ENCODE measurements at places on chromosomes 2 and 18. TPM values are rescaled to one million over a fixed set of nuclear protein-coding genes. Genes with fewer than 3 reads are reported as not detected.
A peak's percentile ranks its signal among the peaks of the same experiment; 100 is the strongest.

- no peak for DNase-seq
These were observed 166.9 kb downstream of the CDCA7 start for GRCh38 chr2:173521450-173522192.

DNA sequence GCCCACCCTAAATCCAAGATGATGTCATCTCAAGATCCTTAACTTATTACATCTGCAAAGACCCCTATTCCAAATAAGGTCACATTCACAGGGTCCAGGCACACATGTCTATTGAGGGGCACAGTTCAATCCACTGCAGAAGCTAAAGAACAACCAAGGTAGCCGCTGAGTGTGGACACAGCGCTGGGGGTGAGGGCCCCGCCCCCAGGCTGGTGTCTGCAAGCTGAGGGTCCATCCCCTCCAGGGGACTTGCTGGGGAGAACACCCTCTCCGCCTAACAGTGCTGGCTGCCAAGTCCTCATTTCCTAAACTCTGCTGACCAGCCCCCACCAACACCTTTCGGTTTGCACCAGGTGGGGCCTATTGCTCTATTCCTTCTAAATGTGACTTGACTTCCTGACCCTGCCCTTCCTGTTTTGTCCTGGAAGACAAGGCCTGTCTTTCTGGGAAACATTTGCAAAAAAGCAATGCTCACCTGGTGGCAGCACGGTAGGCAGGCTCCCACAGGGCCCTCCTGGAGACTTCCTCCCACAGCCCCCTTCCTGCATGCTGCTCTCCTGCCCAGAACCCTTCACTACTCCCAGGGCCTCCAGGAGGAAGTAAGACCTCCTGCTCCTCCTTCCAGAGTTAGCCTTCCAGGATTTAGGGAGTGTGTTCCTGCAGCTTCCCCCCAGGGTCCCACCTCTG lies 24.4 kb upstream of the TEX44 start:
- no peak for DNase-seq

- DNase-seq, result no peak
These were observed 32.1 kb downstream of the RHOB start for GRCh38 chr2:20478961-20479360.

DNA sequence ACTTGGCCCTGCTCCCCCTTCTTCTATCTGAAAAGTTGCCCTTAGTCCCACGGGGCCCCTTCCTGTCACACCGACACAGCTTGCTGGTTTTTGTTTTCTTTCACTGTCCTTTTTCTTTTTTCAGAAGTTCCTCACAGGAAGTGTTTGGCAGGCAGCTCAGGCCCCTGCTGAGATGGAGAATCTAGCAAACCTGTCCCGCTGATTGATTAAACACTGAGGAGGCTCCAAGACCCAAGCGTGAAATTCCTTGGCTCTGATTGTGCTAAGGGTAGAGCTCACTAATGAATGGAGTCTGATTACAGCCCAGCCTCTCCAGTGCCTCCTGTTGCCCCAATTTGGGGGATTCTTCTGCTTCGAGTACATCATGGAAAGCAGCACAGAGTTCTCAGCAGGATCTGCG lies 365.9 kb upstream of the MEX3C start:
- no peak for DNase-seq

- DNase-seq, result peak; percentile 49
These were observed 77.1 kb downstream of the SPATS2L start for GRCh38 chr2:200383380-200384110.

GRCh38 chr2:187134306-187134705 lies 285.3 kb upstream of the ZSWIM2 start:
- no peak for DNase-seq

DNA sequence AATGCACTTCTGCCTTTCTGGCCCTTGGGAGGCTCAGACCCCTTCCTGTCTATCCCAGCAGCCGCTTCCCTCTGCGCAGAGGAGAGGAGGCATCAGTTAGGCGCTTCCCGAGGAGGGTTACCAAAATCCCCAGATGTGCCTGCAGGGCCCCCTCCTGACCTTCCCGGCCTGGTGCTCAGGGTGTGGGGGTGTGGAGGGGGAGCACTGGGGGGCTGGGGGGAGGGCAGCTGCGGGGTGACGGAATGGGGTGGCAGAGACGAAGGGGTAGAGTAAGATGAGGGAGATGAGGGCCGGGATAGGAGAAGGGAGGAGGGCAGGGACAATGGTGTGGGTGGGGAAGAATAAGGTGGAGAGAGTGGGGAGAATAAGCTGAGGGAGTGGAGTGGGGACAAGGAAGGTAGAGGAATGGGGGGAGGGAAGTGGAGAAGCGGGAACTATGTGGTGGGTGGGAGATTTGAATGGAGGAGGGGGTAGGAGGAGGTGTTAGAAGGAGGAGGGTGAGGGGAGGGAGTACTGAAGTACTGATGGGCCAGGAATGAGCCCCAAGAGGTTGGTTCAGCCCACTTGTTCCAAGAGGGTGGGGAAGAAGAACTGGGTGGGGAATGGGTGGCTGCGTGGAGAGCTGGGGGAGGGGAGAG lies 6.5 kb upstream of the ZAP70 start:
- DNase-seq, result no peak

DNA sequence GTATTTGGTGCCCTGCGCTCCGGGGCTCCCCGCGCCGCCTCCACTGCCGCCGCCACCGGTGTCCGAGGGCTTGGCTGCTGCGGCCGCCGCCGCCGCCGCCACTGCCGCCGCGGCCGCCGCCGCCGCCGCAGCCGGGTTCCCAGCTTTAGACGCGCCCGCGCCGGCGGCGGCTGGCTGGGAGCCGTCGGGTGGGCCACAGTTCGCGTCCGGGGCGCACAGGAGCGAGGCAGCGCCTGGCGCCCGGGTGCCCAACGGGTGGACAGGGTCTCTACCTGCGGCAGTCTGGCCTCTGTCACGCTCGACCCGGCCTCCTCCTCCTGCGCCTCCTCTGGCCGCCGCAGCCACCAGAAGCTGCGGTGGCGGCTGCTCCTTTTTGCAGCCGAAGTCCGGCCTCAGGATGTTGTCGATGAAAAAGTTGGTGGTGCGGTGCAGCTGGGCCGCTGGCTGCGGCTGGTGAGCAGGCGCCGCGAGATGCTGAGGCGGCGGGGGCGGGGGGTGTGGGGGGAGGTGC lies 951 bp downstream of the EN1 start:
- peak; percentile 53 for DNase-seq

Gene MAPK4
- total RNA-seq, result 0.17 TPM

DNA sequence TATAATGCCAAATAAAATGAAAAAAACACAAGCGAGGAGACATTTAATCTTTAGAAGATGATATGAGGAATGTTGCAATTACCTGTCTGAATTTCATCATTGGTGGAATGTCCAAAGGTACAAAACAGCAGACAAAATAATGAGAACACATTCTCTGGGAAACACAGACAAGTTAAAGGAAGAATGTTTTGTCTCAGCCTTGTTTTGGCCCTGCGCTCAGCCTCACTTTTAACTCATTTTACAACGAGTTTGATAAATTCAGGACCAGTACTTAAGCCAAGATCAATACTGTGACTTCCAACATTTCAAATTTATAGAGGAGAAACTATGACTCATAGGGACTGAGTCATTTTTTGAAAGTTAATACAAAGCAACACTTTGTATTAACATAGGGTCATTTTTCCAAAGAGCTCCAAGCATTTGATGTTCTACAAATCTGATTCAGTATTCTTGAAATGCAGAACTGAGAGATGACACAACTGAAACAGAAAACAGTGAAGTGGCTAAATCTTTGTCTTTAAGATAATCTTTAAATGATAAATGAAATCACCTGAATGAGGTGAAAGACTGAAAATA lies 833.2 kb upstream of the CHAC2 start:
- DNase-seq, result peak; percentile 3

Gene CENPA
- total RNA-seq, result 27.9 TPM

- no peak for DNase-seq
These were observed 677.0 kb upstream of the FANCL start for GRCh38 chr2:58918141-58918540.

DNA sequence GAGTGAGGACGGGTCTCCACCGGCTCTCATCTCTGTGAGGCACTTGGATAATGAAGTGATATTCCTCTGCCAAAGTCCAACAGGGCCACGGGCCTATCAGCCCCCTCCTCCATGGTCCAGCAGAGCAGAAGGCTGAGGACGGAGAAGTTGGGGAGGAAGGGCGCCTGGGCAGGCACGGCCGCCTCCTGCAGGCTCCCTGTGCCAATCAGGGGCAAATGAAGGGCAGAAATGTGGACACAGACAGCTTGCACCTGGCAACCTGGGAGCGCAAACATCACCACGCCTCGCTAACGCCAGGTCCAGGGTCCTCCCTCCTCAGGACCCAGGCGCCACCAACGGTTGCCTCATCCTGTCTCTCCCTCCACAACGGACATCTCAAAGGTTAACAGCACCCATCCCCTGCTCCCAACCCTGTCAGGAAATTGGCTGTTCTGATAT lies 24.3 kb downstream of the SMAD7 start:
- DNase-seq, result no peak

Gene DSC2
- total RNA-seq, result 2.8 TPM

- DNase-seq, result peak; percentile 38
These were observed 38.1 kb upstream of the NTSR2 start for GRCh38 chr2:11708106-11708505.

Gene ZNF2
- 3.4 TPM for total RNA-seq

GRCh38 chr2:201996006-201996405 lies 37.6 kb upstream of the FZD7 start:
- DNase-seq, result no peak

DNA sequence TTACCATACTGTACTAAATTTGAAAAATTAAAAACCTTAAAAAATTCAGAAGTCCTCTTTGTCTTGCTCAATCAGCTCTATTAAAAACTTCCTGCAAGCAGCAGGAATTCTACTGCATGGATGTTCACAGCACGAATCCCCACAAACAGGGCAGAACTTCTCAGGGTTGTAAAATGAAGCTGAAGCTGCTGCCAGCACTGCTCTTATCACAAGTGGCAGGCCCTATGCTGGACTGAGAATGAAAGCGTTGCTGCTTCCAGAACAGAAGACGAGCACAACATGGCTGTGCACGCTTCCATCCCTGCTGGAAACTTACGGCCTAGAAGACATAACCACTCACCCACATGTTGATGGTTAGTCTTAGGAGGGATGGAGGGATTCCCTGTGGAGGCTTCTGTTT lies 134.0 kb downstream of the RAB3GAP1 start:
- DNase-seq, result no peak

- peak; percentile 50 for DNase-seq
These were observed 8.0 kb downstream of the SIX3 start for GRCh38 chr2:44949329-44950151.

DNA sequence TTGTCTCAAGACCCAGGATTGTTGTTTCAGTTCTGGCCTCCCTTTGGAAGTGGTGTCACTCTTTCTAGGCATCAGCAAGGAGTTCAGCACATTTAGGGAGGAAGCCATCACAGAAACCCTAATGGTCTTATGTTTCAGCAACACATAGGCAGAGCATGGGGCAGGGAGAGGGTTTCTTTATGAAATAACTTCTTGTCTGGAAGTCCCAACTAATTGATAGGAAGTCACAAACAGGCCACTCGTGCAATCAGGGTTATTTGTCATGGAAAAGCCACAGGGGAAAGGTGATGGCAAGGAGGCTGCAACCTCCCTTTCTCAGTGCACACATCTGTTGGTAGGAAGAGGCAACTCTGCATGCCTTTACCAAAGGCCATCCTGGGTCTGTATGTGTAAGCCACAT lies 103.0 kb downstream of the BCL11A start:
- DNase-seq, result no peak

GRCh38 chr2:241036964-241037421 lies 38.6 kb downstream of the SNED1 start:
- no peak for DNase-seq

Gene POTEI
- 0.40 TPM for total RNA-seq

- DNase-seq, result peak; percentile 48
These were observed 62.5 kb upstream of the RAPGEF4 start for GRCh38 chr2:172673056-172673683.

Gene ILKAP
- total RNA-seq, result 29.5 TPM

Gene CRYBA2
- 4.3 TPM for total RNA-seq

Gene ATP6V1C2
- 0.29 TPM for total RNA-seq

- DNase-seq, result no peak
These were observed 26.7 kb downstream of the ZEB2 start for GRCh38 chr2:144493027-144493809.

DNA sequence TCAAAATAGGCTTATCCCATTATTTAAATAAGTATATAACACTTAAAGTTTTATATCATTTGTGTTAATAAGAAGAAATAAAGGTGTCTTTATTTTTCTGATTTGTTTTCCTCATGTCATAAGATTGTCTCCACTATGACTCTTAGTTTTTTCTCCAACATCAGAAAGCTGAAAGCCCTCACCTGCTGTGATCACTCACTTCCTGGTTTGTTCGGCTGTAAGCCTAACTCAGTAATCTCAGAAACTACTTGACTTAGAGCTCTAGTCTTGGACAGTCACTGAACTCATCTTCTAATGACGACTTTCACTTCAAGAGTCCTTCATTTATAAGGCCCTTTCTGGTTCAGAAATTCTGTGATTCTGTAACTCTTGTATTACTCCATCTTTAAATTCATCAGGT lies 311.0 kb downstream of the ZEB2 start:
- no peak for DNase-seq

Gene FKBP7
- total RNA-seq, result 29.0 TPM

GRCh38 chr18:49081511-49082155 lies 130.9 kb upstream of the SMAD7 start:
- no peak for DNase-seq

Gene TCF7L1
- total RNA-seq, result 0.11 TPM

Gene ATG16L1
- 52.2 TPM for total RNA-seq
